ENCODE measurements at places on chromosomes 12 and 14.

GRCh38 chr12:114406316-114406983 is 506 bp upstream of the TBX5 start:
- no peak for DNase-seq

GRCh38 chr12:45655743-45656142 is 73.8 kb upstream of the ARID2 start:
- no peak for DNase-seq

DNA sequence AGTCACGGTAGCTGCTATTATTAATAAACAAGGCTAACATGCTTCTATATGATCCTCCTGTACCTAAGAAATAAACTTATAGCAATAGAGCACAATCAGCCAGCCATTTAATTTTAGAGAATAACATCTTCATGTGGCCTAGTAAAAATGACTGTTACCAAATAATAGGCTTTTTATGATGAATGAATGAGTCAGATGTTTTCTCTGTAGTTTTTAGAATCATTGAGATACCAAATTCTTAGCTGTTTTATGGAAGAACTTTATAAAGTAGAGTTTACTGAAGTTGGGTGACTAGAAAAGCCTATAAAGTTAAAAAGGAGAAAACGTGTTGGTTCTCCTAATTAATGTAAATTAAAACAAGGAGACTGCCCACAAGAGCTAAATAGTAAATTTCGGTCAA is 40.7 kb downstream of the WNK1 start:
- no peak for DNase-seq

GRCh38 chr14:87863047-87863446 is 129.9 kb downstream of the GALC start:
- DNase-seq, result no peak

GRCh38 chr12:131409211-131409610 is 301.7 kb upstream of the SFSWAP start:
- DNase-seq, result no peak

- no peak for DNase-seq
These were observed 43.2 kb downstream of the SLC5A8 start for GRCh38 chr12:101166866-101167265.

- DNase-seq, result peak; percentile 9
These were observed 11.0 kb upstream of the ANKLE2 start for GRCh38 chr12:132772606-132773005.

DNA sequence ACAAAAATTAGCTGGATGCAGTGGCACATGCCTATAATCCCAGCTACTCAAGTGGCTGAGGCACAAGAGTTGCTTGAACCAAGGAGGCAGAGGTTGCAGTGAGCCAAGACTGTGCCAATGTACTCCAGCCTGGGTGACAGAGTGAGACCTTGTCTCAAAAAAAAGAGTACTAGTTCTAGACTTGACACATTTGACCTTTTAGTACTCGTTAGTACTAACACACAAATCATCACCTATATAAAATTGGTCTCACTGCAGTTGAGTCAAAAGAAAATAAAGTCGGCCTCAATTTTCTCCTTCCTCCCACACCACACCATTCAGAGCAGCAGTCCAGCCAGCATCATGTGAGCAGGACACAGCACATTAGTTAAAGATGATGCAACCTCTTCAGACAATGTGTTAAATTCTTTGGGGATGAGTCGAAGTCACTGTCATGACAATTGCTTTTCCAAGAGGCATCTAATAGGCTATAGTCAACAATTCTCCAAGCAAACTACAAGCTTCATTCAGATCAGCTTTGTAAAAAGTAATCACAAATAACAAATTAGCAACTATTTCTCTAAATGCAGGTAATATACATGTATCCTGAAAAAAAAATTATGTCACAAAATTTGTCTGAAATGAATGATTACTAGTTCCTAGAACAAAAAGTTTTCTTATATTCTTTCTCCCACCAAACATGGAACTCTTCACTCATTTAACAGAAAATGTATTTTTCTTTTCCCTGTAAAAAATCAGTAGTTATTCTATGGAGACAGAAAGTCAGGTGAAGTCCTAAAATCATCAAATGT is 55.6 kb downstream of the CLIP1 start:
- no peak for DNase-seq

DNA sequence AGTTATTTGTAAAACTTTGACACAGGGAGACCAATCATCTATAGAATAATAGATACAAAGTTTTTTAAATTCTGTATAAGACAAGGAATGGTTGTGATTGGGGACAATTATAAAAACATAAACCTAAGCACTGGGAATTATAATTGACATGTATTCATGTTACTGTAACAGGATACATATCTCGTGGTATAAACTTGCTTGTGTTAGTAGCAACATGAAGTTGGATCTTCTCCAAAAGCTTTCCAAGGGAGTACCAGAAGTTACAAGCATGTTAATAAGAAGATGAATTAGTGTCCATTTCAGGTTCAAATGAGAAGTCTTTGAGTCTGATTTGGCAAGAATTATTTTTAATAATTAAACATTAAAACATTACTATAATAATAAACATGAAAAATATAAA is 42.2 kb downstream of the CDKL1 start:
- no peak for DNase-seq

GRCh38 chr14:36363704-36364103 is 43.3 kb upstream of the MBIP start:
- DNase-seq, result no peak

GRCh38 chr12:27545665-27546064 is 21.7 kb downstream of the PPFIBP1 start:
- DNase-seq, result no peak

DNA sequence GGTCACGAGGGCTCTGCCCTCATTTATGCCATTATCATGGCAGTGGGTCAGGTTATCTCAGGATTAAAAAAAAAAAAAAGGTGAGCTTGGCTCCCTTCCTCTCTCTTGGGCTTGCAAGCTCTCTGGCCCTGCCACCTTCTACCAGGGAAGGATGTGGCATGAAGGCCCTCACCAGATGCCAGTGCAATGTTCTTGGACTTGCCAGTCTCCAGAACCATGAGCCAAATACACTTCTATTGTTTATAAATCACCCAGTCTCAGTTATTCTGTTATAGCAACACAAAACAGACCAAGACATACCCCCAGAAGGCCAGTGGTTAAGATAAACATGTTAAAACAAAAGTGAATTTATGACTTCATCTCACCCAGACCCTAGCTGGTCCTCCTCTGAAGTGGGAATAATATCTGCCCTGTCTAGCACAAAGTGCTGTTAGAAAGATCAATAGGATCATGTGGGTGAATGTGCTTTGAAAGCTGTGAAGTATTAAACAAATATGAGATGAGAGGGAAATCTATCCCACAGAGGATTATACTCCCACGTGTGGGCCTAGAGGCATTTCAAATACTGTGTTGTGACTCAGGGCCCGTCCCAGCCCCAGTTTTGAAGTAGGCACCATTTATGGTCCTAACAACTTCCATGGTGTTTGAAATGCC is 88.6 kb downstream of the NINJ2 start:
- no peak for DNase-seq

DNA sequence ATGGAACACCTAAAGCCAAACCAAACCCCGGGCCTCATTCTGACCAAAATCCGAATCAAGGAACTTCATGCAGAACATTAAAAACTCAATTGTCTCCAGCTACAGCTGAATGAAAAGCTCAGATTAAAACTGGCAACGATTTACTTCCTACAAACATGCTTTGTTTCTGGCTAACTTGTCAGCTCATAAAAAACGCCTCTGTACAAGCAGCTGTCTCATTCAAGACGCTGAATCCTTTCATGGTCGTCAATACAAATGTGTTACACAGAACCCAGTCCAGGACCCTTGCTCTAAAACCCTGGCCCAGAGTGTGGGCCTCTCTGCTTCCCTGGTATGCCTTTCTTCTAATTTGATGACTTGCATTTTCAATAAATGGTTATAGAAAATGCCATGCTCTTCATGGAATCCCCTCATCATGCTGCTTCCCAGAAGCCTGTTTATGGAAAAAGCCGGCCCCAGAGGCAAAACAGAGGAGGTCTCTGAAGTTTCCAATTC is 183.1 kb downstream of the PHLDA1 start:
- no peak for DNase-seq

Data from CD4-positive, alpha-beta T cell treated with Interferon alpha-2 for 1 hour (primary cell).